HTR-8/SVneo (cell line): ENCODE measurements at places on chromosomes 7 and 10.

DNA sequence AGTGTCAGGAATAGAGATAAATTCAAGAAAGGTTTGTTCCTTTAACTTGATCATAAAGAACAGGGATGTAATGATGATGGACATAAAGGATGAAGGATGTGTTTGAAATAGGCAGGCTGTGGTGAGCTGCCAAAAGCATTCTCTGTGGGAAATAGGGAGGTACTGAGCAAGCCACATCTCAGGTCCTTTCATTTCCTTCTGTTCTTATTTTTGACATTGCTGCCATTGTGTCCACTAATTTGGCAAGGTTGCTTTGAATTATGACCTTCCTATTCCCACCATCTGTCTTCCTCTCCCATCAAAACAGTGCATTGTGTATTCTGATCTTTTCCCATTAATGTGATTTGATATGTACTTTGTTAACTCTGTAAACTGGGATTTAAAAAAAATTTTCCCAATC lies 9.4 kb downstream of the SCRN1 start:
- DNase-seq: no peak

DNA sequence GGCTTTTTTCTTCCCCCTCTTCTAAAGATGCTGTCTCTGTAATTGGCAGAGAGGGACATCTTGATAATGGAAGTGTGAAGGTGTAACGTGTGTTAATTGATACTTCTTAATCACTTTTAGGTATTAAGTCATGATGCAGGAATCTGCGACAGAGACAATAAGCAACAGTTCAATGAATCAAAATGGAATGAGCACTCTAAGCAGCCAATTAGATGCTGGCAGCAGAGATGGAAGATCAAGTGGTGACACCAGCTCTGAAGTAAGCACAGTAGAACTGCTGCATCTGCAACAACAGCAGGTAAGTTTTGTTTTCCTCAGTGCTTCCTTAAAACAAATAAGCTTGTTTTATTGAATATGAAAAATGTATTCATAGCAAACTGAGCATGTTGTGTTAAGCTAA lies 11.8 kb downstream of the FOXP2 start:
- no peak for DNase-seq

- no peak for DNase-seq
Measured at GRCh38 chr10:47367646-47368045, 16.4 kb downstream of the ZNF488 start.

DNA sequence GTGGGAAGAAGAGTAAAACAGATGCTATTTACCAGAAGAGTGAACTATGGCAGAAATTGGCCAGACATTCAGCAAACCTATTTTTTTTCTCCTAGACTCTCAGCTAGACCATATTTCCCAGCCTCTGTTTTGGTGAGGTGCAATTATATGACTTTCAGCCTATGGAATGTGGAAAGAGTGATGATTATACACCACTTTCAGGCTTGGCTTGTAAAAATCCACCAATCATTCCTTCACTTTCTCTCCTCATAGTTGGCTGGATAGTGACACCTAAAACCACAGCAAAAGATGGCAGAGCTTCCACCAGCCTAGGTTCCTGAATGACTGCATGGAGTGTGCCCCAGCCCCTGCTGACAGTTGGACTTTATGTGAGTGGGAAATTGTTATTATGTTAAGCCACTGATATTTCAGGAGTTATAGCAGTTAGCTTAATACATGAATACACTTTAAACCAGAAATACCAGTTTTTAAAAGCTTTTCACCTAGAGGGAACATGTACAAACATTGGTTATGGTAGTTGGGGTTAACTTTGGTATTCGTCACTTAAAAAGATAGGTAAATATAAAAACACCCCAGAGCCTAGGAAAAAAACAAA lies 19.1 kb upstream of the TNKS2 start:
- DNase-seq: no peak

DNA sequence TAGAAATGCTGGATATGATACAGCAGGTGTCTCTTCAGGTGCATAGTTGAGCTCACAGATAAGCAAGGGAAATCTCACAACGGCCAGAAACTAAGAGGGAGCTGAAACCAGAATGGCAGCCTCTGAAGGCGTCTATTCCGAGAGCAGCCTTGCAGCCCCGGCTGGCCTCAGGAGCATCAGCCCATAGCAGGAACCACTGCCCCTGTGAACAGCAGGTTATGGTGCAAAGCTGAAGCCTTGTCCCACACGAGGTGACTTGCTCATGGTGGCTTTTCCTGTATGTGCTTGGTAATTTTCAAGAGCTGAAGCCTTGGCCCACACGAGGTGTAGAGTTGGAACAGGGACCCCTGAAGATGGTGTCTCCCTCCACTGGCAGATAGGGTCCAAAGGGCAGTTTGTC lies 33.2 kb downstream of the BNIP3 start:
- no peak for DNase-seq

DNA sequence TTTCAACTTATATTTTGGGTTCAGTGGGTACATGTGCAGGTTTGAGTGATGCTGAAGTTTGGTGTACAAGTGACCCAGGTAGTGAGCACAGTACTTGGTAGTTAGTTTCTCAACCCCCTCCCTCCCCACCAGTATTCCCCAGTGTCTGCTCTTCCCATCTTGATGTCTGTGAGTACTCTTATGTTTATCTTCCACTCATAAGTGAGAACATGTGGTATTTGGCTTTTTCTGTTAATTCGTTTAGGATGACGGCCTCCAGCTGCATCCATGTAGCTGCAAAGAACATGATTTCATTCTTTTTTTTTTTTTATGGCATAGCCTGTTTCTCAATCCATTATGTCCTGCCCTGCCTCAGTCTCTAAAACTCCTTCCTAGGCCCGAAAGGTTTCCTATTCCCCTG lies 222.1 kb downstream of the WDR37 start:
- DNase-seq: no peak

GRCh38 chr10:52514481-52514880 lies 200.4 kb downstream of the DKK1 start:
- DNase-seq: no peak

GRCh38 chr10:69780077-69780476 lies 21.6 kb upstream of the COL13A1 start:
- no peak for DNase-seq

- no peak for DNase-seq
Measured at GRCh38 chr10:14553448-14553847, 221.2 kb downstream of the FAM107B start.

DNA sequence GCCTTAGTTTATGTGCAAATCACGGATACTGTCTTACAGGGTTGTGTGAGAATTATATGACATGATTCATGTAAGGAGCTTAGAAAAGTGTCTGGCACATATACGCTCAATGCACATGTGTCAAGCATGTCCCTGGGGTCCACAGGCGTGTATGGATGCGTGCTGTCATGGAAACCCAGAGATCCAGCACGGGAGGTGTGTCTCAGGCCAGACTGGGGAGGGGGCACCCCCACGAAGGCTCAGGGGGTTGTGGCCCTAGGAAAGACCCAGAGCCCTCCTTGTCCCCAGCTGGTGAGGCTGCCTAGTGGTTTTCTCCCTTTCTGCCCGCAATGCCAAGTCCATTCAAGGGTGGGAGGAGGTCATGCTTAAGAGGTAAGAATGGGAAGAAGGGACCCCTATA lies 9.1 kb downstream of the BTBD16 start:
- DNase-seq: no peak

- no peak for DNase-seq
Measured at GRCh38 chr10:82953909-82954308, 1078.9 kb downstream of the NRG3 start.

GRCh38 chr10:132270721-132271457 lies 36.9 kb downstream of the STK32C start:
- no peak for DNase-seq

- DNase-seq: peak; percentile 51
Measured at GRCh38 chr7:24572997-24573553, at the start of gene PALS2. Gene PALS2, plus strand, starts transcription at chr7:24573452. Its CDS starts 50,216 bp downstream, at chr7:24623668.

DNA sequence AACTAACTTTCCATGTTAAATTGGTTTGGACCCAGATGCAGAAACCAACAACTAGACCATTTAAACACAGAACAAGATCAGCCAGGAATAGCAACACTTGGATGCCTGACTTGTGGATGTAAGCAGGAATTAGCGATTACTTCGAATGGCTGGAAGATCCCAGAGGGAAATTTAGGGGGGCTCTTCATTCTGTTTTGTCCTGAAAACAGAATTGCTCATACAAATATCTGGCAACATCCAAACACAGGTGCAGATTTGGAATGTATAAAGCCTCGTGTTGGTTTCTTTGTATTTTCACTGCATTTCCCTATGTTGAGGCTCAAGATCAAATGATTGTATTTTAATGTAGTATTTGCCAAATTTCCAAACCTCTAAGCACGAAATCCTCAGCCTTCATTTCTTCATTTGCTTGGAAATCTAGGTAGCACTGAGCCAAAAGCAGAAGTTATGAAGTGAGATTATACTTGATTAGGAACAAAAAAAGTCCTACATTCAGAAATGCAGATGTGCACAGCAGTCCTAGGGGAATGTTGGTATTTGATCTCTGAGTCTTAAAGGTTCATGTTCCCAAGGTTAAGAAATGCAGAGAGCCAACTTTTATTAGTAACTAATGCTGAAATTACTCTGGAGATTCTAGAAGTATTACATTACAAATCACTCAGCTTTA lies 248.7 kb upstream of the TCF7L2 start:
- DNase-seq: no peak

DNA sequence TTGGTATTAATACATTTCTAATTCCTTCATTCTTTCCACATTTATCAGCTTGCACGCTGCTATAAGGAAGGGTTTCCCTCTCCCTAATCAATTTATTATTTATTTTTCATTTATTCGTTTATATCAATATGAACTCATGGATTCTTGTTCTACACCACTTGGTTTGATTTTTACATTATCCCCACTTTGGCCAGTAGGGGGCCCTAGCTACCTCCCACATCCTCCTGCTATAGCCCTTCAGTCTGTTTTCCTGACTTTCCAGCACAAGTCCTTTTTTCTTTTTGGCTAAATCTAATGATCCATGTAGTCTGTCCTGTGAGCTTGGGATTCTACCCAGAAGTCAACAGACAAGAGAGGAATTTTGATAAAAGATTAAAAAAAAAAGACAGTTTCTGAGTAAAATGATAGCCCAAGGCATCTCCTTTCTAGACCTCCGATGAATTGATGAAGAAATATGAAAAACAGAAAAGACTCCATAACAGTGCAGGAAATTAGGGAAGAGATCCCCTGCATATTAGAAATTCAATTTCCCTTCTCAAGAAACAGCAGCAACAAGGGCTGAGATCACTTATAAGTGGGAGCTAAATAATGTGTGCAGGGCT lies 47.7 kb downstream of the LYZL2 start:
- DNase-seq: peak; percentile 71

DNA sequence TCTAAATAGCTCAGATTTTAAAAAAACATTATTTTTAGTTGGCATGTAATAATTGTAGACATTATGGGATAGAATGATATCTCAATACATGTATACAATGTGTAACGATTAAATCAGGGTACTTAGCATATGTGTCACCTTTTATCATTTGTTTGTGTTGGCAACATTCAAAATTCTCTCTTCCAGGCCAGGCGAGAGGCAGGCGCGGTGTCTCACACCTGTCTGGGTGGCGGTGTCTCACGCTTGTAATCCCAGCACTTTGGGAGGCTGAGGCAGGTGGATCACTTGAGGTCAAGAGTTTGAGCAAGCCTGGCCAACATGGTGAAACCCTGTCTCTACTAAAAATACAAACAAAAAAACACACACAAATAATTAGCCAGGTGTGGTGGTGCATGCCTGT lies 151.7 kb downstream of the RTKN2 start:
- DNase-seq: no peak

DNA sequence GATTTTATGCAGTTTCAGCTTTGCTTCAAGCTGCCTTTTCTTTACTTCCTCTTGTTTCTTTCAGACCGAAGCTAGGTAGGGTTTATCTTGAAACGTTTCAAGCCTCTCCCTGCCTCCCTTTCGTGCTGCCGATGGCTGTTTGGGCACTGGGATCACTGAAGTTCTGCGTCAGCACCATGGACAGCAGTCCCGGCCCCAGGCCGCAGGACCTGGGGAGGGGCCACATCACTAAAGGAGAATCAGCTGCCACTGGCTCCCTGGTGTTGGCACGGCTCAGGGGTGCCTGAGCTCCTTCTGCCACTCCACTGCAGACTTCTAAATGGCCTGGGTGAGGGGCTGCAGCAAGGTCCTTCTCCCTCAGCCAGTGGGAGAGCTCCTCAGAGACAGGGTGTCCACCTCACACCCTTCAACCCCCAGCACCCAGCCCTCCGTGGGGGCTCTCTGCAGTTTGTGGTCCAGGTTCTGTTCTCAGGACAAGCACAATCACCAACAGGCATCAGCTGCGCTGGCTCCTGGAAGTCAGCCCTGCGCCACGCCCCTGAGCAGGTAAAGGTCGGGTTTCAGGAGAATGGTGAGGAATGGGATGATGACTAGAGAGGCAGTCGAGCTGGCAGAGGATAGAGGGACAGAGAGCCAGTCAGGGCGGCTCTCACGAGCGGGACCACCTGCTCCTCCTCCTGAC lies 387.2 kb downstream of the TCERG1L start:
- no peak for DNase-seq

- no peak for DNase-seq
Measured at GRCh38 chr10:97844678-97845077, 5.0 kb upstream of the GOLGA7B start.

- DNase-seq: no peak
Measured at GRCh38 chr10:396535-397220, 261.4 kb downstream of the ZMYND11 start.

- DNase-seq: no peak
Measured at GRCh38 chr10:123136806-123137642, 1.3 kb downstream of the HMX3 start.

GRCh38 chr10:86663576-86664339 lies 4.6 kb upstream of the LDB3 start:
- no peak for DNase-seq

- no peak for DNase-seq
Measured at GRCh38 chr10:5092375-5092774, 1.8 kb upstream of the AKR1C3 start.

DNA sequence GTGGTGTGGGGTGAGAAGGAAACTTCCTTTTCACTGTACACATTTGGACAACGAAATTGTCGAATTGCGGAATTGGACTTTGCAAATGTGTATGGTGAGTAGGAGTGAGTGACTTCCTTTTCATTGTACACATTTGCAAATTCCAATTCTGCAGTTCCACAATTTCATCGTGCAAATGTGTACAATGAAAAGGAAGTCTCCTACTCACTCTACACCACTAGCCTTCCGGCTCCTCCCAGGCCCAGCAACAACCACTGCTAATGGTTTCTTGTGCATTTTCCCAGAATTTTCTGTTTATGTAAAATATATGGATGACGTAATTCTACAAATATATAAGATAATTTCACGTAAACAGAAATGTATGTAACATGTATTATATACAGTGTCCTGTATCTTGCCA lies 118.5 kb downstream of the ARL4A start:
- no peak for DNase-seq

- DNase-seq: no peak
Measured at GRCh38 chr7:7858559-7858958, 110.0 kb upstream of the GLCCI1 start.
